Astrocyte of the hippocampus (primary cell): ENCODE measurements at places on chromosomes 11 and 22.

GRCh38 chr22:50436841-50437341 is 37.9 kb downstream of the SBF1 start:
- DNase-seq, result no peak

- DNase-seq, result peak; percentile 90
Measured at GRCh38 chr11:112280268-112281126, 19.8 kb upstream of the PLET1 start.

DNA sequence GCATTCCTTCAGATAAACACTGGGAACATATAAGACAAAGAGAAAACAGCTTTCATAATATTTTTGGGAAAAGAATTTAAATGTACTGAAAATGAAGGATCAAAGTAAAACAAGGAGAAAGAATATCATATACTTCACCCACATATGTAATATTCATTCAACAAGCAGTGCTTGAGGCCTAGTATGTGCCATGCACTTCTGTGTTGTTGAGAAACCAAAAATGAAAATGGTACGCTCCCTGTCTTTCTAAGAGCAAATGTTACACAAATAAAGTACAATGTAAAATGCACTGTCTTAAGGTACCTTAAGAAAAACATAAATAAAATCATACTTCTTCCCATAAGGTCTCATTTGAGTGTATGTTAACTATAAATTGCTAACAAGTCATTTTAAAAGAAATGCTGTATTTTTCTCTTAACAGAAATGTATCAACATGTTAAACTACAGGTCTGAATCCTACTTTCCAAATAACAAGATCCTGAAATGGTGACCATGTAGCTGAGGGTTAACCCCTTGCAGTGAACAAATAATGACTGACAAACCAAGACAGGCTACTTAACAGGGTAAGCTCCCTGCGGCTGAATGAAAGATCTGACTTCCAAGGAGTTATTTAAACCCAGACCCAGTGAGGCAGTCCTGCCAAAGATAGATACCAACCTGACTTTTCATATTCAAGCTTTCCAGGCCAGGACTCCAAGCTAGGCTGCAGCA is 377.6 kb downstream of the DCDC1 start:
- DNase-seq, result no peak

GRCh38 chr11:8584511-8584910 is 9.5 kb downstream of the STK33 start:
- DNase-seq, result peak; percentile 25

GRCh38 chr11:68643585-68643984 is 40.8 kb upstream of the GAL start:
- DNase-seq, result no peak

GRCh38 chr22:19853058-19853878 is 1.4 kb downstream of the GNB1L start:
- no peak for DNase-seq

DNA sequence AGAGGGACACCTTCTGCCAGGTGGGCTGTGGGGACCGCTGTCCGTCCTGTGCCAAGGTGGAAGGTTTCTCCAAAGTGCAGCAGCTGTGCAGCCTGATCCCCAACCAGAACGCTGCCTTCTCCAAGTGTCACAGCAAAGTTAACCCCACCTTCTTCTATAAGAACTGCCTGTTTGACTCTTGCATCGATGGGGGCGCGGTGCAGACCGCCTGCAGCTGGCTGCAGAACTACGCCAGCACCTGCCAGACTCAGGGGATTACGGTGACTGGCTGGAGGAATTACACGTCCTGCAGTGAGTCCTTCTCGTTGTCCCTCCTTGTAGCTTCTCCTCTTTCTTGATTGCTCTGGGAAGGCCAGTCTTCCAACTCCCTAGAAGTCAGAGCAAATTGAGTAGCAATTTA is 44.8 kb downstream of the TECTA start:
- DNase-seq, result no peak

- peak; percentile 71 for DNase-seq
Measured at GRCh38 chr11:18617688-18618341, 16.3 kb downstream of the SPTY2D1 start.

DNA sequence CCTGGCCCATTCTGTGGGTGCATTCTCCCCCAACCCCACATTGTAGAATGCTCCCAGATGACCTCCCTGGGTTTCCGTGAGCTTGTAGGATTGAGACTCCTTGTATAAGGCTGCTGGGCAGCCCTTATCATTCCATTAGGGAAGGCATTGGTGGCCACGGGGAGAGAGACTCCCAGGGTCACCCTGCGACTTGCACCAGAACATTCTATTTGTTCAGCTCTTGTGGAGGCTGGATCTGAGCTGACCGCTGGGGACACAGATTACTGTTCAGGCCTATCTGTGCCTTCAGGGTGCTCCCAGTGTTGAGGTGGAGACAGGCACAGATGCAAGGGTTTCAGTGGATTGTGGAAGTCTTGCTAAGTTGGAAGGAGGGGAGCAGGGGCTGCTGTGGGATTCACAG is 17.8 kb downstream of the MICALL1 start:
- DNase-seq, result no peak

GRCh38 chr11:124876818-124877630 is 11.8 kb downstream of the ROBO3 start:
- no peak for DNase-seq

GRCh38 chr22:29327089-29327764 is 11.7 kb upstream of the RASL10A start:
- DNase-seq, result no peak

DNA sequence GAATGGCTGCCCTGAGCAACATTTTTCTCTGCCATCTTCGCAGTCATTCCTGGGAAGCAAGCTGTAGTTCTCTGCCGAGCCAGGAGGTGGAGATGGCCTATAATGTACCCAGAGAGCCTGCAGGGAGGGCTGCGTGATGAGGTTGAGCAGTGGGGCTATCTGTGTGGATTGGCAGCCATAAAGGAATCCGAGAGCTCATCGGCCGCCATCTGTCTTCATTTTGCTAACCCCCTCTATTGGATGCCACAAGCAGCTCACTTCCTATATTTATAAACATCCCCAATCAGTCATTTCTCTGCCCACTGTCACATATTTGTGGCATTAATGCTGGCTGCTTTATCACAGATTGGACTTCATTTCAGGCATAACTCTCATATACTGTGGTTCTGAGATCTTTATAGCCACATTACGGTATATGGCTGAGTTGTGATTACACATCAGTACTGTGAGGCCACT is 209.5 kb downstream of the NTM start:
- DNase-seq, result peak; percentile 73

GRCh38 chr11:66068923-66069714 is 953 bp upstream of the PACS1 start:
- DNase-seq, result peak; percentile 75

DNA sequence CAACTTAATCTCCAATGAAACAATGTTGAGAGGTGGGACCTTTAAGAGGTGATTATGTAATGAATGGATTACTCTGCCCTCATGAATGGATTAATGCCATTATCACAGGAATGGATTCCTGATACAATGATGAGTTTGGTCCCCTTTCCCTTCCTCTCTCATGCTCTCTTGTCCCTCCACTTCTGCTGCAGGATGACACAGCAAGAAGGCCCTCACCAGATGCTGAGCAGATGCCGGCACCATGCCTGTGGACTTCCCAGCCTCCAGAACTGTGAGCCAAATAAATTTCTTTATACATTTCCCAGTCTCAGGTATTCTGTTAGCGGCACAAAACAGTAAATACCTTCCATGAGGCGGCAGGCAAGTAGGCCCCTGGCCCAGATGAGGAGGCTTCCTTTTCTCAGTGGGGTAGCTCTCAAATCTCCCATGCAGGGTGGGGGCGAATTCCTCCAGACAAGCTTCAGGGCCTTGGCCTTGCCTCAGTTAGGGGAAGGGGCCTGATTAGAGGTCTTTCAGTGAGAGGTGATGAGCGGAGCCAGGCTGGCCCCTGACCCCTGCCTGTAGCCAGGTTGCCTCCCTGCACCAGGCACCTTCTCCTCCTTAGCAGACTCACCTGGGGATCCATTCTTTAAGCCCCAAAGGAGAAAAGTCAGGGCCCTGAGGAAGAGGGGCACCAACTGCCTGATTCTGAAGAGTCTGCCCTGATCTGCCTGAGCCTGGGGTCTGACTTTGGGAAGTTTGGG is 86.0 kb downstream of the RRM1 start:
- DNase-seq, result no peak

DNA sequence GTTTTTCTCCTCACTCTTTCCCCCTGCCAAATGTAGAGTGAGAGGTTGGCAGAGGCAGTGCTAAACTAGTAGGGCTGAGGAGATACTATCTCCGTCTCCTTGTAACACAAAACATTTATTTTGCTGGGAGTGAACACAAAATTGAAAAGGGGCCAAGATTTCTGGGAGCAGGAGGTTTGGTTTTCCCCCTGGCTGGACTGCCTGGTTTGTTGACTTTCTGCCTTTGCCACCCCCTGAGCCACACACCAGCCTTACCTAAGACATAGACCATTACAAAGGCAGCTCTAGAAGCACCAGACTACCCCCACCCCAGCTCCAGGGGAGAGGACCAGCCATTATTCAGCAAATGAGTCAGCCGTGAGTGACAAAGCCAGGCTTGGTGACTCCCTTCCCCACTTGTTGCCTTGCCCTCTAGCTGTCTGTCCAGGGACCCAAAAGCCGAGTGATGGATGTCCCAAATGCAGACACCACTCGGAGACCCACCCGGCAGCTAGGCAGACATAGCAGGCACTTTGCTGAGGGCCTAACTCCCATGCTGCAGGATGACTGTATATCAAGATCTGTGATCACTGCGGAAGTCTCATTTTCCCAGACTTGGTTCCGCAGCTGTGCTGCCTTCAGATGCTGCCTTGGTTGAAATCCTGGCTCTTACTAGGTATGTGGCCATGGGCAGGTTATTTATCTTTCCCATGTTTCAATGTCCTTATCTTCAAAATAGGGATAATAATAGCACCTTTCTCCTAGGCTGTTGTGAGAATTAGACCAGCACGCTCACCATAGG is 17.7 kb upstream of the CDON start:
- DNase-seq, result peak; percentile 65

- DNase-seq, result peak; percentile 66
Measured at GRCh38 chr11:60887556-60887955, 18.8 kb downstream of the PRPF19 start.

- no peak for DNase-seq
Measured at GRCh38 chr11:133892126-133892525, 46.8 kb upstream of the SPATA19 start.

DNA sequence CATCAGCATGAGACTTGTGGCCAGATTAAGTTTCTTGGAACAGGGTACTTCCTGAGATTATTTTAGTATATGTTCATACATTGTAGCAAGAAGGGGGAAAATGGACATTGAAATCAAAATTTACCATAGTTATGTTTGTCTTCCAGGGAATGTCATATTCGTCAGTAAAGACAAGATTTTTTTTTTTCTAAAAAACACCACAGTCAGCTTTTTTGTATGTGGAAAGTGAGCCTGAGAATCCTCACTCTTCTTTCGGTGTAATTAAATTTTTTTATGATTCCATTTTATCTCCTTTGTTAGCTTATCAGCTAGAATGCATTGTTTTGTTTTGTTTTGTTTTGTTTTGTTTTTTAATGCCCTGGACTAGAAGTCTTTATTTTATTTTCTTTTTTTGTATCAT is 31.5 kb upstream of the LIPT2 start:
- no peak for DNase-seq

DNA sequence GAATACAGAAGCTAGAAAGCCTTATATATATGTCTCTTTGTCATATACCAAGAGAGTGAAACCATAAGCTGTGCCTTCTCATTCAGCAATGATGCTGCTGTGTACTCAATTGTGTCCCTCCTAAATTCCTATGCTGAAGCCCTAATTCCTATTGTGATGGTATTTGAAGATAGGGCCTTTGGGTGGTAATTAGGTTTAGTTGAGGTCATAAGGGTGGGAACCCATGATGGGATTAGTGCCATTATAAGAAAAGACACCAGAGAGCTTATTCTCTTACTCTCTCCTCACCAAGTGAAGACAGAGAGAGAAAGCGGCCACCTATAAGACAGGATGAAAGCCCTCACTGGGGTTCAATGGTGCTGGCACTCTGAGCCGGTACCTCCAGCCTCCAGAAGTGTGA is 1191.3 kb upstream of the TENM4 start:
- DNase-seq, result no peak

- peak; percentile 90 for DNase-seq
Measured at GRCh38 chr11:69088676-69089146, 40.0 kb downstream of the TPCN2 start.

DNA sequence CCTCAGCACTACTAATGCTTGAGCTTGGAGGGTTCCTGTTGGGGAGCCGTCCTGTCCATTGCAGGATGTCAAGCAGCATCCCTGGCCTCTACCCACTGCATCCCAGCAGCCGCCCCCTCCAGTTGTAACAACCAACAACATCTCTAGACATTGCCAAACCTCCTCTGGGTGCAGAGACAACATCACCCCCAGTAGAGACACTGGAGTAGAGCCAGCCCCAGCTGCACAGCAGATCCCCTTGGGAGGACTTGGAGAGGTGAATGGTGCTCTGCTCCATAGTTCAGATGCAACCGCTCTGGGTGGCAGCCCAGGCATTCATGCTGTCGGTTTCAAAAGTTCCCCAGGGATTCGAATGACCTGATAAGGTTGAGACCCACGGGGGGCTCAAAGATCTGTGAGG is 259.0 kb downstream of the MN1 start:
- no peak for DNase-seq

- no peak for DNase-seq
Measured at GRCh38 chr11:86980086-86980796, 25.0 kb upstream of the FZD4 start.

GRCh38 chr11:64796047-64796756 is 6.8 kb downstream of the MAP4K2 start:
- no peak for DNase-seq
